ENCODE measurements at places on chromosomes 12 and 14.

- DNase-seq = no peak
Observed at GRCh38 chr14:20684662-20685456, 499 bp downstream of the RNASE4 start.

DNA sequence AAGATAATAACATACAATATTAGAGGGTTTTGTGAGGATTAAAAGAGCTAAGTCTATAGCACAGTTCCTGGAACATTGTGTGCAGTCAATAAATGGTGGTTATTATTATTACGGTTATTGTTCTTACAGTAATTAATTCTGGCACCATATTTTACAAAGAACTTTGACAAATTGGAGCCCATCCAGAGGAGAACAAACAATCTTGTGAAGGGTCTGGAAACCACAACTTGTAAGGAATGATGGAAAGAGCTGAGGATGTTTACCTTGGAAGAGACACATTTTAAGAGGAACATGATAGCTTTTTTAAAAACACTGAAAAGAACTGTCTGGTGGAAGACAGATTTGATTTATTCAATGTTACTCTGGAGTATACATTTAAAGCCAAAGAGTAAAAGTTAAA lies 150.5 kb upstream of the KRR1 start:
- DNase-seq = no peak

- no peak for DNase-seq
Observed at GRCh38 chr12:14284184-14284722, 81.2 kb upstream of the ATF7IP start.

GRCh38 chr12:4580281-4580688 lies 18.3 kb downstream of the DYRK4 start:
- no peak for DNase-seq

DNA sequence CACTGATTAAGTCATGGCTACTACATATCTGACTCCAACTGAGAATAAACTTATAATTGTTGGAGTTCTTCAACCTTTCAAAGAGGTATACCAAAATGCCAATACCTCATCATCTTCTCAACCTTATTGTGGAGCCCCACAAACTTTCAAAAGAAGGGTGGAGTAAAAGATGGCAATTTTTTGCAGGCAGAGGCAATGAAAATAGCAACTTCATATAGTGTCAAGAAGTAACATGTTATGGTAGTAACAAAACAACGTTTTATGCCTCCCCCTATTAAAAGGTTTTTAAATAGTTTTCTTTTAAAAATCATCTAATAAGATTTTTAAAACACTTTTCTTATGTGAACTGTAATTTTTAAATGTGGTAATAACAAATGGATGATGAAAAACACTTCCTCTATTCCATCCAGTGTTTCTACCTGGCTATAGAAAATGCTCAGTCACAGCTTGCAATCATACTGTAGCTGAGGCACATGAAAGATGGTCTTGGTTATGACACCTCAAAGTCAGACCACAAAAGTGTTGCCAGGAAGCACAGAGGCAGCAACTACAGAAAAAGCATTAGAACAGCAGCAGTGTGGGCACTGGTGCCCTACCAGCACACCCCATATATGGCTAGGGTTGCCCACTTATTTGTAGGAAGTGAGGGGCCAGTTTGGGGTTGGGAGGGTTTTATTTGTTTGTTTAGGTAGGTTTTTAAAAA lies 7.0 kb downstream of the PPP1R12A start:
- DNase-seq = peak; percentile 51

GRCh38 chr12:6917491-6918231 lies 3.3 kb downstream of the ENO2 start:
- no peak for DNase-seq

- DNase-seq = no peak
Observed at GRCh38 chr12:49974677-49975317, 2.0 kb downstream of the AQP6 start.

GRCh38 chr14:61836807-61837206 lies 74.6 kb downstream of the SNAPC1 start:
- DNase-seq = no peak

GRCh38 chr12:45615268-45615667 lies 114.2 kb upstream of the ARID2 start:
- no peak for DNase-seq

DNA sequence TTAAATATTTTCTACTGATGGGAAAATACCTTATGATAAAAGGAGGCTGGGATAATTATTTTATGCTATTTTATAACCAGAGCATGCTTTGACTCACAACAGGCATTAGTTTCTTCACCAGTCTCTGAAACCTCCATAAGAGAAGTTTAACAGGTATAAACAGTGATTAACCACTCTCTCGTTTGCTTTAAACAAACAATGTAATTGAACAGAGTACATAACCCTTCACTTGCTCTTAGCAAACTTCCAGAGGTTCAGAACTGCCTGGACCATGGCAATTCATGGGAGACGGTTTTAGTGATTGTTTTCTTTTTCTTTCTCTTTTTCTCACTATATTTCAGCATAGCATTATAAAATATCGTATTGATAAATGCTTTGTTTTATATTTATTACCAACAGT lies 35.3 kb downstream of the CFAP251 start:
- DNase-seq = no peak

- no peak for DNase-seq
Observed at GRCh38 chr12:66901138-66901932, 222.5 kb upstream of the GRIP1 start.

Measured in activated T-cell treated with anti-CD3 and anti-CD28 coated beads, Interleukin-2, amount 50 U/mL, for 48 hours (primary cell).